ENCODE measurements at places on chromosomes 1 and 21. TPM values are rescaled to one million over a fixed set of nuclear protein-coding genes. Genes with fewer than 3 reads are reported as not detected.

The LRRC39 gene
- 0.08 TPM for total RNA-seq

The CFAP74 gene
- total RNA-seq = not detected

The TAS1R3 gene
- total RNA-seq = 0.08 TPM

The CFAP141 gene
- not detected for total RNA-seq

The ATP1A4 gene
- total RNA-seq = not detected

The LPAR3 gene
- 0.58 TPM for total RNA-seq

The BROX gene
- 75.6 TPM for total RNA-seq

The CRYZ gene
- total RNA-seq = 38.0 TPM

The CFHR2 gene
- not detected for total RNA-seq

The PLCH2 gene
- 0.92 TPM for total RNA-seq

The EXTL1 gene
- 1.3 TPM for total RNA-seq

The NTRK1 gene
- total RNA-seq = not detected

The CRNN gene
- total RNA-seq = not detected

The RNASEL gene
- 5.8 TPM for total RNA-seq

The ANGPTL3 gene
- not detected for total RNA-seq

The IL12RB2 gene
- total RNA-seq = 0.17 TPM

The C8B gene
- total RNA-seq = not detected

The CYP4Z1 gene
- not detected for total RNA-seq

The ITLN2 gene
- not detected for total RNA-seq

The SLAMF6 gene
- total RNA-seq = not detected

The RAP1GAP gene
- 9.0 TPM for total RNA-seq

The C4BPA gene
- total RNA-seq = not detected

The PLPPR5 gene
- total RNA-seq = 0.50 TPM
